Stimulated activated CD4-positive, alpha-beta T cell treated with anti-CD3 and anti-CD28 coated beads, Interleukin-4, amount 100 ng/mL, for 48 hours (primary cell): ENCODE measurements at places on chromosomes 13 and 19.

DNA sequence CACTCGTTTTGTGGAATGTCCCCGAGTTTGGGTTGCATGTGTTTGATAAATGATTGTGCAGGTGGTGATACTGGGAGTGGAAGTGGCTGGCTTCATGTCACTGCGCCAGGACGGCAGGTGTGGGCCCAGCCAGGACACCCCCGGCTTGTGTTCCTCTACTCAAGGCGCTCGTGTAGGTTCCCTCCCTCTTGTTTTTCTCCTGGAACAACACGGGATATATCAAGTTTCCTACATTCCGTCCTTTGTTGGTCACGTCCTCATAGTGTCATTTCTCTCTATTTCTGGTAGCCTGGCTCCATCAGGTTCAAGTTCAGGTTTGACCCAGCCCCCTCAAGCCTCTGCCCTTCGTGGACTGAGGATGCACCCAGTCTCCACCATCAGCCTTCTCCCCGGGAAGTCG lies 16.3 kb downstream of the IL17D start:
- no peak for DNase-seq

DNA sequence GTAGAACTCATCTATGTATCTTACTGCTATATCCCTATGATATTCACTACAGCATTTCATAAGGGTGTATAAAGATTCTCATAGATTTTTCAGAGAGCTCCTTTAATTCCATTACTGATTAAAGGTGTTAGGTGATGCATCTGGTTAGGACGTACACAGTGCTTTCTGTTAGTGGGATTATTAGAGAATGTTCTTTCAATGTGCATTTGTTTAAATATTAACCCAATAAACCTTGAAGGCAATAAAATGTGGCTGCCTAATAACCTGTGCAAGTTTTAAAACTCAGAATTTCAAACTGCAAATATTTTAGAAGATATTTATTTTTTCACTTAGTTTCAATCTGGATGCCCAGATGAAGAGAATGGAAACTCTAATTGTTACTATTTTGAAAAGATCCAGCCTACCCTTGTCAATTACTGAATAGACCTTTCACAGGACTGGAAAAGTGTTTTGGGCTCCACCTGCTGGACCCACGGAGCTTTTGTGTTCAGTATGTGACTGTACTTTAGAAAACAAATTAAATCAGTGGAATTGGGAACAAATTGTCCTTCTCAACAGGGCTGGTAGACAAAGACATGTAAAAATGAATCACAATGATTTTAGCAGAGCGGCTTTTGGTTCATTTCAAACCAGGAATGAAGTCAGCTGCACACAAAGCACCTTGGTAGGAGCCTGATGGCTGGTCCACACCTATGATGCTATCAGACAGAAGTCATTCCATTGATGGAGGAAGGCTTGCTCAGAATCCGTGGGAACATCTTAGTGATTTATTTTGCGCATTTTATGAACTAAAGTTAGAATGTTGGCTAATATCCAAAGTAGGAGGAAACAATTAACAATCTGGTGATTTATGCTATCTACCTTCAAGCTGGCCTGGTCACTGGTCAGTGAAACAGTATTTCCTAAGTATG lies 89.4 kb upstream of the RAP2A start:
- peak; percentile 18 for DNase-seq

- DNase-seq: no peak
Measured at GRCh38 chr19:14265290-14266036, 59.5 kb upstream of the ADGRL1 start.

DNA sequence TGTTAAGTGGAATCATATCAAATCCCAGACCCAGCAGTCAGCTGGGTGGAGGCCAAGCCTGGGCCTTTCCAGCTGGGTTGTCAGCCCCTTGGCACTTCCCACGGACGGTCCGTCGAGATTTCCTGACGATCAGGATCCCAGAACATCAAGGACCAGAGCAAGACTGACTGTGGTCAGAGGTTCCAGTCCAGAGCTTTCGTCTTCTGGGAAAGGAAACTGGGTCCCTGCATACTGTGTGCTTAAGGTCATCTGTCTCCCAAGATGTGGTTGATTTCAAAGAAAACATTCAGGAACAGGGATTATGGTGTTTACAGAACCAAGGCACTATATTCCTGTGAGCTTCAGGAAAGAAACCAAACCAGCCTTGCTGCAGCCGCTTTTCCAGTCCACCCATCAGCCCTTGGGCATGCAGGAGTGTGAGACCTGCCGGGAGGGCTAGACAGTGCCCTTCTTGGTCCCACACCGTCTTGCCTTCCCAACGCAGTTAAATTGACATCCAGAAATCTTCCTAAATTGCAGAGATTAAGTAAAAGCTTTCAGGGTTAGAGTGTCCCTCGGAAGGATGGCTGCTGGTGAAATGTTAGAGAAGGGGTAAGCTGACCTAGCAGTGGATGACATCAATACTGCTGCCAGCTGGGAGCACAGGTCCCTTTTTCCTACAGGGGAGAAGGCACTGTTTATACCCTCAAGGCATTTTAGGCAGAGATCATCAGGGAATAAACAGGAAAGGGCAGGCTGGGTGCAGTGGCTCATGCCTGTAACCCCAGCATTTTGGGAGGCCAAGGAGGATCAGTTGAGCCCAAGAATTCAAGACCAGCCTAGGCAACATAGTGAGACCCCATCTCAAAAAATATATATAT lies 5.0 kb upstream of the C19orf33 start:
- DNase-seq: no peak

- DNase-seq: peak; percentile 12
Measured at GRCh38 chr13:112943309-112944125, 25.5 kb upstream of the MCF2L start.

DNA sequence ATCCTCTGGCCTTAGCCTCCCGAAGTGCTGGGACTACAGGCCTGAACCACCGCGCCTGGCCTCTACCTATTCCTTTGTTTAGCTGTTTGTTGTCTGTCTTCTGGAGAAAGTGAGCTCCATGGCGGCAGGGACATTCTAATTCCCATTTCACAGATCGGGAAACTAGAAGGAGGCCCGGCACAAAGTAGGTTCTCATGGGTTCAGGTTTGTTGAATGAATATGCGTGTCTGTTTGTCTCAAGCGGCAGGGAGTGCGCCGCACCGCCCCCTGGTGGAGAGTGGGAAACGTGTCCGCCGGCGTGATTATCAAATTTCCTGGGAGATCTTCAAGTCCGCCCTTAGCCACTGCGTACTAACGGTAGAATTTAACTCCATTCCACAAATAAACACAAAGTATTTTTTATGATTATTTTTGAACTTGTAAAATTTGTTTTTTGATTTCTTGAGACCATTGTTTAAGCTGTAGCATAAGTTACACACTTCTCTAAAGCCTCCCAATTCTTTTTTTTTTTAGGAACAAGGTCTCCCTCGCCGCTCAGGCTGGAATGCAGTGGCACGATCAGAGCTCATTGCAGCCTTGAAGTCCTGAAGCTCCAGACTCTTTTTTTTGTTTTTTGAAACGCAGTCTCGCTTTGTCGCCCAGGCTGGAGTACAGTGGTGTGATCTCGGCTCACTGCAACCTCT lies 8.9 kb upstream of the CCDC9 start:
- peak; percentile 85 for DNase-seq

DNA sequence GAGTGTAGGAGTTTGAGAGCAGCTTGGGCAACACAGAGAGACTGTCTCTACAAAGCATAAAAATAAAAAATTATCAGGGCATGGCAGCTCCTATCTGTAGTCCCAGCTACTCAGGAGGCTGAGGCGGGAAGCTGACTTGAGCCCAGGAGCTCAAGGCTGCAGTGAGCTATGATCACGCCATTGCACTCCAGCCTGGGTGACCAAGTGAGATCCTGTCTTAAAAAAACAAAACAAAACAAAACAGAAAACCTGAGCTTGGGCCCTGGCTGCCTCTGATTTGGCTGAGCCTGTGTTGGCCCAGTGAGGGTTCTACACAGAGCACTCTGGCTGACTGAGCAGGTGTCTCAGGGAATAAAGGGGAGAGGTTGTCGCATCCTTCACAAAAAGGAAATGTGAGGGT lies 8.0 kb downstream of the SLC7A9 start:
- no peak for DNase-seq

GRCh38 chr13:110136660-110137585 lies 170.0 kb downstream of the COL4A1 start:
- DNase-seq: no peak

DNA sequence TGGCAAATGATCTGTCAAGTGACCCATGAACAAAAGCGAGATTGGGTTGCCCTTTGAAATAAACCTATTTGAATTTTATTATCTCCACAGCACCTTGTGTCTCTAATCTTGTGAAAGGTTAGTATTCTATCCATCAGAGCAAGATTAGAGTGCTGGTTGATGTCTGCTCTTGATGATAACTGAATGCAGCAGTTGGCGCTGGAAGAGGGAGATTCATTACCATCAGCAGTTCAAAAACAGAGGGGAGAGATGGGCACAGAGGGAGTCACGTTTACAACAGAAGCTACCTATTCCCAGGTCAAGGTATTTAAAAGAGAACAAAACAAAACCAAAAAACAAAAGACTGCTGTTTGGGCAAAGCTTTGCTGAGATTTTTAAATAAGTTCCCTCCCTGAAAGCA lies 588.1 kb downstream of the GPC6 start:
- no peak for DNase-seq

- peak; percentile 13 for DNase-seq
Measured at GRCh38 chr13:112968380-112968909, 569 bp upstream of the MCF2L start.

DNA sequence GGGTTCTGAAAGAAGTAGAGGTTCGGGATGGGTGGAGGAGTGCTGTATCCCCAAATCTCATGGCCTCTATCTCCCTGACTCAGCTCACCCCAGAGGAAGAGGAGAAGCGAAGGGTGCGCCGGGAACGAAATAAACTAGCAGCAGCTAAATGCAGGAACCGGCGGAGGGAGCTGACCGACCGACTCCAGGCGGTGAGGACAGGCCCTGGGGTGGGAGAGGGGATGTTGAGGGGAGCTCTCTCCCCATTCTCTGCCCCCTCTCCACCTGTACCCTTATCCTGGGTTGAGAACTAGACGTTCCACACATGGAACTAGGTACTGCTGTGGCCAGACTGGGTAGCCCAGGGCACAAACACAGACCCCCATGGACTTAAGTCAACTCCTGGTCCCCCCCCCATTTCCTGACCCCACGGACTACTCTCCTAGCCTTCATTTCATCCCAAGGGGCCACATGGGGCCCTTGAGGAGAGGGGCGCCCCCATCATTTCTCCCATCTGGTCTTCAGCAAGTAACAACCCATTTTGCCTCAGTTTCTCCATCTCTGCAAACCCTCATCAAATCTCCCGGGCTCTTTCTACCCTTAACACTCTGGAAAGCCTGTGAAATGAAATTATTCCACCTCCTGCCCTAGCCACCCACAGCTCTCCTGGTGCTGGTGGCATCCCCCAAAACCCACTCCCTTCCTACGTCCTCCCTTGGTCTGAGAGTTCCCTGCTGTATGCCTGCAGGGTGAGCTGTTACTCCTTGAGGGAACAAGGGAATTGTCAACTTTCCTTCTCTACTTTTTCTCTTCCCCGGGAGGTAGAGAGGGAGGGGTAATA lies 3.5 kb downstream of the FOSB start:
- no peak for DNase-seq

GRCh38 chr19:17942582-17943273 lies 9.9 kb downstream of the CCDC124 start:
- no peak for DNase-seq

- DNase-seq: no peak
Measured at GRCh38 chr19:17101686-17102628, 26.4 kb downstream of the MYO9B start.
